Activated naive CD4-positive, alpha-beta T cell treated with anti-CD3 and anti-CD28 coated beads, Interleukin-2, amount 10 ng/mL, durations not matched to agents 5 hours and 36 hours (primary cell): ENCODE measurements at places on chromosomes 2 and 18. TPM values are rescaled to one million over a fixed set of nuclear protein-coding genes. Genes with fewer than 3 reads are reported as not detected.

SPATA3 gene
- total RNA-seq: not detected

TGFA gene
- not detected for total RNA-seq

GPR39 gene
- not detected for total RNA-seq

STAT4 gene
- 167 TPM for total RNA-seq

METTL8 gene
- total RNA-seq: 18.0 TPM

FER1L5 gene
- not detected for total RNA-seq

SERPINB10 gene
- not detected for total RNA-seq
